ENCODE measurements at places on chromosomes 5 and 9.

- H3K4me3 ChIP-seq: no peak overlapping the region
- H3K27me3 ChIP-seq: no peaks in the 10 kb centered on the region
- H3K4me1 ChIP-seq: no peaks in the 10 kb centered on the region
- H3K36me3 ChIP-seq: no peaks in the 10 kb centered on the region
Measured at GRCh38 chr5:156879665-156880285, 29.7 kb downstream of the PPP1R2B start.

DNA sequence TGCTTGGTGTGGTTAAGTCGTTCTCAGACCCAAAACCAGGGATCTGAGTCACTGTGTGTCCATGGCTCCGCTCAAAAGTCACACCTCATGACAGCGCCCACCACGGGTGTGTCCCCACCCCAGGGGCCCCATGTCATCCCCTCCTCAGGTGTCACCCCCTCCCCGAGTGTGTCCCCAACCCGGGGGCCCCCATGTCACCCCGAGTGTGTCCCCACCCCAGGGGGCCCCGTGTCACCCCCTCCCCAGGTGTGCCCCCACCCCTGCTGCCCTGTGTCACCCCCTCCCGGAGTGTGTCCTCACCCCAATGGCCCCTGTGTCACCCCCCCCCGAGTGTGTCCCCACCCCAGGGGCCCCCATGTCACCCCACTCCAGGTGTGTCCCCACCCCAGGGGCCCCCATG is 5.1 kb downstream of the LRRC14B start:
- no peaks in the 10 kb centered on the region for H3K36me3 ChIP-seq
- H3K27ac ChIP-seq: no peak overlapping the region
- no peaks in the 10 kb centered on the region for H3K27me3 ChIP-seq
- no peak overlapping the region for H3K4me3 ChIP-seq
- DNase-seq: no peak

DNA sequence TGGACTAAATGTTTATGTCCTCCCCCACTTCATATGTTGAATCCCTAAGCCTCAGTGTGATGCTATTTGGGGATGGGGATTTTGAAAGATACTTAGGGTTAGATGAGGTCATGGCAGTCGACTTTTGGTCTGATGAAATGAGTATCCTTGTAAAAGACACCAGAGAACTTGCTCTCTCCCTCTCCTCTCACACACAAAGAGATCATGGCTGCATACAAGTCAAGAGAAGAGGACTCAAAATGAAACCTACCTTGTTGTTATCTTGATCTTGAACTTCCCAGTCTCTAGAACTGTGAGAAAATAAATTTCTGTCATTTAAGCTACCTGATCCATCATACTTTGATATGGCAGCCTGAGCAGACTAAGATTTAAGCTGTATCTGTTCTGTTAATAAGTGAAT is 144.0 kb upstream of the HAPLN1 start:
- no peak overlapping the region for H3K4me3 ChIP-seq
- no peaks in the 10 kb centered on the region for H3K36me3 ChIP-seq
- H3K4me1 ChIP-seq: no peaks in the 10 kb centered on the region

- no peak for DNase-seq
- no peaks in the 10 kb centered on the region for H3K4me1 ChIP-seq
- H3K27me3 ChIP-seq: no peaks in the 10 kb centered on the region
- no peak overlapping the region for H3K27ac ChIP-seq
- no peaks in the 10 kb centered on the region for H3K36me3 ChIP-seq
Measured at GRCh38 chr5:978693-979092, 29.9 kb upstream of the NKD2 start.

DNA sequence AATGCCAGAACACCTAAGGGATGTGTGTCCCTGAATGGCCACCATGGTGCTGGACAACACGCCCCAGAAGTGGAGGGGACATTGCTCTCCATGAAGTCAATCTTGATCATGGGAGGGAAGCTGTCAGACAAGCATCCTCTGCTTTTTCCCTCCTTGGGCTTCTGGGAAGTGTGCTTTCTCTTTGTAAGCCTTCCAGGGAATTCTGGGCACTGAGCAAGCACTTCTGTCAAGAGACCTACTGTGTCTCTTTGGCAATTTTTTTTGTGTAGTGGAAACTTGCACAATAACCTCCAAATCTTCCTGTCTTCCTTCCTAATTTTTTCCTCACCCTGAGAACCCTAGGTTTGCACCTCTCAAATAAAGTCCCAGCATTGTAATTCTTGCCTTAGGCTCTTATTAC is 132.0 kb downstream of the SEC61B start:
- H3K4me1 ChIP-seq: no peaks in the 10 kb centered on the region
- no peak for DNase-seq
- H3K27ac ChIP-seq: no peak overlapping the region
- H3K36me3 ChIP-seq: no peaks in the 10 kb centered on the region
- H3K27me3 ChIP-seq: no peaks in the 10 kb centered on the region

DNA sequence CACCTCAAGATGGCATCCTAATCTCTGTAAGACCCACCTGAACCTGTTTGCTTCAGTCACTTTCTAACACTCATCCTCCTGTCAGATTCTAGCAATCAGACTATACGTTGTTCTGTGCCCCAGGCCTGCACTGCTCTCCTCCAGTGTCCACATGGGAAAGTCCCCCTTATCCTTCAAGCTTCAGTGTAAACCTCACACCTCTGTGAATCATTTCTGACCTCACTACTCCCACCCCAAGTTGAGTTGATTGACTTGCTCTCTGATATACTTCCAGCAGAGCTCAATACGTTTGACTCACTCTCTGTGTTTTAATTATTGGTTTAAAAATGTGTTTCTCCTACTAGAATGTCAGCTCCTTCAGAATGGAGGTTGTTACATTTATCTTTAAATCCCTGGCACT is 240.2 kb downstream of the FBXL17 start:
- H3K4me3 ChIP-seq: no peak overlapping the region
- H3K36me3 ChIP-seq: no peaks in the 10 kb centered on the region
- H3K27ac ChIP-seq: no peak overlapping the region
- DNase-seq: no peak

GRCh38 chr9:16771356-16771755 is 99.1 kb downstream of the BNC2 start:
- H3K4me1 ChIP-seq: peaks cover 2% of the 10 kb centered on the region
- no peak for DNase-seq
- no peaks in the 10 kb centered on the region for H3K36me3 ChIP-seq
- H3K27me3 ChIP-seq: no peaks in the 10 kb centered on the region
- H3K4me3 ChIP-seq: no peak overlapping the region

- H3K27me3 ChIP-seq: no peaks in the 10 kb centered on the region
- H3K4me3 ChIP-seq: no peak overlapping the region
- no peaks in the 10 kb centered on the region for H3K36me3 ChIP-seq
- DNase-seq: no peak
- no peak overlapping the region for H3K27ac ChIP-seq
Measured at GRCh38 chr5:80955082-80955590, 5.0 kb upstream of the RASGRF2 start.

- no peak overlapping the region for H3K4me3 ChIP-seq
- DNase-seq: no peak
- H3K27me3 ChIP-seq: no peaks in the 10 kb centered on the region
- no peaks in the 10 kb centered on the region for H3K36me3 ChIP-seq
- no peaks in the 10 kb centered on the region for H3K4me1 ChIP-seq
- H3K27ac ChIP-seq: no peak overlapping the region
Measured at GRCh38 chr5:66377747-66378146, 218.4 kb upstream of the MAST4 start.

DNA sequence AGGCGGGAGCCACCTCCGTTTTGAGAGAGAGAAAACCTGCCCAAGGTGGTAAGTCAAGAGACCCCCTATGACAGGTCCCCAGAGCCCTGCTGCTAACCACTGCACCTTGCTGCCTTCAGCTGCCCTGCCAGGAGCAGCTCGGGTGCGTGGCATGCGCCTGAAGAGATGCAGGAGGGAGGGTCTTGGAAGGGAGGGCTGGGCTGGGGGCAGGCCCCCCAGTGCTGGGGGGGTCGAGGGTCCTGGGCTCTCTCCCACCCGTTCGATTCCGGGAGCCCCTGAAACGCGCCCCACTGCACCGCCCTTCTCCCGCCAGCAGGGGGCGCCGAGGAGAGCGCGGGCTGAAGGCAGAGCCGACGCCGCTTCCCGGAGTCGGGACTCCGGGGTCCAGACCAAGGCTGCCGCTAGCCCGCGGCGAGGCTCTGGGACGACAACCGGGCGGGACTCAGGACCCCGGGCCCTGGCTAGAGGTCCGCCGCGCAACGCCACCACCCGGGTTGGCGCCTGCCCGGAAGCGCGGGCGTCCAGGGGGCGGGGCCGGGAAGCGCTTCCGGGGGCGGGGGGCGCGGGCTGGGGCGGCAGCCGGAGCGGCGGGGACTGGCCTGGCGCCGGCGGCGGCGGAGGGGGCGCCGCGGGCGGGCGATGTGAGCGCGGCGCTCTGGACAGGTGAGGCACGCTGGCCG is at the start of gene ZBTB34:
Gene ZBTB34 (plus strand): TSS at position 563 of the 680 bp plus-strand sequence. CDS start 18,761 bp downstream, outside the sequence.
- H3K4me3 ChIP-seq: peak within 1 kb of the TSS; percentile 77
- no peaks in the 10 kb centered on the region for H3K27me3 ChIP-seq
- peaks cover 12% of the 10 kb centered on the region for H3K4me1 ChIP-seq
- H3K36me3 ChIP-seq: no peaks in the 10 kb centered on the region
- DNase-seq: peak; percentile 59

- no peak for DNase-seq
- no peaks in the 10 kb centered on the region for H3K4me1 ChIP-seq
- no peaks in the 10 kb centered on the region for H3K27me3 ChIP-seq
- H3K4me3 ChIP-seq: no peak overlapping the region
Measured at GRCh38 chr5:120345947-120346346, 118.2 kb upstream of the PRR16 start.

DNA sequence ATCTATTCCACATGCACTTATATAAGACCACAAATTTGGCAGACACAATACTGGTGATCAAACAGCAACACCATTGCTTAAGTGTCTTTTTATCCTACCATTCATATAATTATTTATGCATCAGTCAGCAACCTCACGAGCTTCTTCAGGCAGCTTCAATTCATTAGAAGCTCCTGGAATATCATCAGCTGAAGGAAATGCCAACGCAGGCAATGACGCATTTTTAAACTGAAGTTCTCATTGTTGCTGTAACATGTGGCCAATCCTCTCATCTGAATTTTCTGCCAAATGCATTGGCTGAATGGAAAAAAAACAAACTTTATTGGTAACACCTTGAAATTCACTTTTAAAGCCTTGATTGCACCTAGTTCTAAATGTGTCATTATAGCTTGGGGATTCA is 376.4 kb upstream of the RGMB start:
- no peak for DNase-seq
- no peaks in the 10 kb centered on the region for H3K27me3 ChIP-seq
- H3K36me3 ChIP-seq: no peaks in the 10 kb centered on the region

GRCh38 chr9:92501671-92502393 is 19.5 kb upstream of the ASPN start:
- peaks cover 5% of the 10 kb centered on the region for H3K4me1 ChIP-seq
- H3K27me3 ChIP-seq: no peaks in the 10 kb centered on the region
- no peaks in the 10 kb centered on the region for H3K36me3 ChIP-seq
- DNase-seq: no peak

- H3K27ac ChIP-seq: no peak overlapping the region
- no peak overlapping the region for H3K4me3 ChIP-seq
- H3K36me3 ChIP-seq: no peaks in the 10 kb centered on the region
Measured at GRCh38 chr5:33558489-33558888, 117.7 kb downstream of the TARS1 start.

DNA sequence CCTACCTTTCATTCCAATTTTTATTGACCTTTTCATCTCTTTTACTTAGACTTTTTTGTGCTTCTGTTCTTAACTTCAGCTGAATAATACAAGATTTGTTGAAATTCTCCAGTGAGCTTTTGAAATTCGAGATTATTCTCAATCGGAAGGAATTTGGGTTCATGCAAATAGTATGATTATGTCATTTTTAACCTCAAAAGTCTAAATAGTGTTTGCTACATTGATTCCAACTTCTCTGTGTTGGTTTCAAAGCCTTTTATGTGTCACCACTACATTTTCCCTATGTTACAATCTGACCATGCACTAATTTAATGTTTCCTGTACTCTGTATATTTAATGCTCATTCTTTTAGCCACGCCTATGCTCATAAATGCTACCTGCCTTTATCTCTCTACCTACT is 44.1 kb downstream of the VPS13A start:
- no peaks in the 10 kb centered on the region for H3K4me1 ChIP-seq
- no peaks in the 10 kb centered on the region for H3K27me3 ChIP-seq
- no peaks in the 10 kb centered on the region for H3K36me3 ChIP-seq
- no peak for DNase-seq
- no peak overlapping the region for H3K4me3 ChIP-seq
- no peak overlapping the region for H3K27ac ChIP-seq

DNA sequence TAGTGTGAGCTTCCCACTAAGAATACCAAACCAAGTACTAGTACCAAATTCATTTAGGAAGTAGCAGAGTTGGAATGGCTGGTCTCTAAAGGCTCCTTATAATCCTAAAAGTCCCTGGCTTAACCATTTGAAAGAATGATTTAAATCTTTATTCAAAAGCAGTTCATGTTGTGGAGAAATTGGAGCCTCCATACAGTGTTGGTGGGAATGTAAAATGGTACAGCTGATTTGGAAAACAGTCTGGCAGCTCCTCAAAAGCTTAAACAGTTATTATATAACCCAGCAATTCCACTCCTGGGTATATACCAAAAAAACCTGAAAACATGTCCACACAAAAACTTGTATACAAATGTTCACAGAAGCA is 2.9 kb downstream of the PLIN2 start:
- H3K27ac ChIP-seq: no peak overlapping the region
- peaks cover 2% of the 10 kb centered on the region for H3K4me1 ChIP-seq
- H3K27me3 ChIP-seq: no peaks in the 10 kb centered on the region
- no peaks in the 10 kb centered on the region for H3K36me3 ChIP-seq
- H3K4me3 ChIP-seq: no peak overlapping the region

Measured in ovary (tissue), 10 donors.